ENCODE measurements at places on chromosomes 7 and 10.

DNA sequence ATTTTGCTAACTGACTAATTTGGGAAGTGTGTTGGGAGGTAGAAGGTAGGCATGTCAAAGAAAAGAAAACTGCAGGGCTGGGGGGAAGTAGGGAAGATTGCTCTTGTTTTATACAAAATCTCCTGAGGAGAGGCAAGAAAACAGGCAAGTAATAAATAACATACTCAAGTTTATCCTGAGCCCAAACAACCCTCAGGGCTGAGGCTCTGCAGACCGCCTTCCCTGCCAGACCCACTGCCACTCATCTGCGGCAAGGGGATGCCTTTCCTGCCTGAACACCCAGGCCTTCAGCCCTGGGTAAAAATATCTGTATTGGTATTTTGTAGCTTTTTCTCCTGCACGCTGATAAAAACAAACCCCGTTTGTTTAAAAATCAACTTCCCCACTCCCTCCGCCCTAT is 399.8 kb upstream of the NFE2L3 start:
- DNase-seq = no peak

DNA sequence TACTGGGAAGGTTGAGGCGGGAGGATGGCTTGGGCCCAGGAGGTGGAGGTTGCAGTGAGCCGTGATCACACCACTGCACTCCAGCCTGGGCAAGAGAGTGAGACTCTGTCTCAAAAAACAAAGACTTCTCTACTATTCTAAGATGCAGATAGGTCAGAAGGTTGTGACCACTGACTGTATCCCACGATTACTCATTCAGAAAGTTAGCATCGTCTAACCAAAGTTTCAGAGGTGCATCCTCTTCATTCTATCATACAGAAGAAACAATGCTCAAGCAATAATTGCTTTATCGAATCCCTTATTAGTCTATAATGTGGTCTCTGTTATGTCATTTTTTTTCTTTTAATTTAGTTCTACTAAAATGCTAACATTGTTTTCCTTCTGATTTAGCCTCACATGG is 348.7 kb upstream of the LRGUK start:
- no peak for DNase-seq

- no peak for DNase-seq
Observed at GRCh38 chr10:109887776-109888175, 35.5 kb downstream of the XPNPEP1 start.

GRCh38 chr10:57638411-57638810 is 629.3 kb downstream of the IPMK start:
- DNase-seq = no peak

DNA sequence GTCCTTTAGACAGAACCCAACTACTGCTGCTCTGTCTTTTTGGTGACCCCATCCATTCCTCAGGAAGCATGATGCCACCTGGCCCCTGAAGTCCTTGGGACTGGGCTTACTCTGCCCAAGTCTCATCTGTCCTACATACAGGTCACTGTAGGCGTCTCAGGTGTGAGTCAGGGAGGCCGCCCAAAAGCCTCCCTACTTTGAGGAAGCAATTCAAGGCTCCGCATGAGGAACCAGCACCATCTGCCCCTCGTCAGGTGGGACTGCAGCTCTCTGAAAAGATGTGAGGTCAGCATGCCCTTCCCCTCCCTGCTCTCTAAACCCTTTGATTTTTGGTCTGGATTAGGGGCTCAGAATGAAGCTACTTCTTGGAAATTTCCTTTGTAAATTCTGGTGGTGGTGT is 354.8 kb downstream of the CXCL12 start:
- DNase-seq = no peak

GRCh38 chr7:45220846-45221618 is 63.4 kb downstream of the RAMP3 start:
- DNase-seq = no peak
